CD4-positive, alpha-beta memory T cell (primary cell): ENCODE measurements at places on chromosomes 12 and 14.

DNA sequence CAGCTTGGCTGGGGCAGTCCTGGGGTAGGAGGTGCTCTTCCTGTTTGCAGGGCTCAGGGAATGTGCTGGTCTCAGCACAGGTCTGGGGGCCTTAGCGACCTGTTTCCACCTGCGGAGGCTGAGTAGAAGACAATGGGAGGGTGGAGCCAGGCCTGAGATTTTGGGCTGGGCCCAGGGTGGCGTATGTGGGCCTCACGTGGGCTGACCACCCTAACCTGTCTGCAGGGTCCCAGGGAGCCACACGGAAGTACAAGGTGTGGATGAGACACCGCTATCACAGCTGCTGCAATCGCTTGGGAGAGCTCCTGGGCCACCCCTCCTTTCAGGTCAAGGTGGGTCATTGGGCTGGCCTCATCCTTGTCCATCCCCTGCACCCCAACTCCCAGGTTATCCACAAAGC is 1.1 kb downstream of the NOC4L start:
- DNase-seq: no peak

DNA sequence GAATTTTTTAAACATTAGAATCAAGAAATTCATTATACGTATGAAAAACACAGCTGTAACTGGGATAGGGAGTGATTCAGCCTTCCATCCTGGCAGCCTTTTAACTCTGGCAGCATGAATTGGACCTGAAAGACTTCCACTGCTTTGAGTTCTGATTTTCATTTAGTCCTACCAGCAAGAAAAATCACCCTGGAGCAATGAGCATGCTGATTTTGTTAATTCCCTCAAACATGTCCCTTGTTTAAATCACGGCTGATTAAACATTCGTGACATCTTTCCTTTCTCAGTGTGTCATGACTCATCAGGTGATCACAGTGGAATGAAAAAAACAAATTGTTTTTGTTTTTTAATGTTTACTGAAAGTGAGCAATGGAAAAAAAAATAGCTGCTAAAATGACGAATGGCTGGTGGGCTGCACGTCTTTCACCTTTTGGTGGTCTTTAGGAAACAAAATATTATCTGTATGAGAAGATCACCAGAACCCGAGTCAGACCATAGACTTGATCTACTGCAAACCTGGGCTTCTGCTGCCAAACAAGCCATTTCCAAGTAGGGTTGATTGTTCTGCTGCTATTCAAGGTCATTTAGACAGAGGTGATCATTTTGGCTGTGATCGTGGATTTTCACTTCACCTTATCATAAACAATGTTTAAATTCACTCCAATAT is 67.0 kb upstream of the CAND1 start:
- DNase-seq: no peak

GRCh38 chr12:111532751-111533150 is 66.4 kb downstream of the ATXN2 start:
- DNase-seq: no peak

- no peak for DNase-seq
Observed at GRCh38 chr12:46461907-46462640, 89.5 kb upstream of the SLC38A2 start.

DNA sequence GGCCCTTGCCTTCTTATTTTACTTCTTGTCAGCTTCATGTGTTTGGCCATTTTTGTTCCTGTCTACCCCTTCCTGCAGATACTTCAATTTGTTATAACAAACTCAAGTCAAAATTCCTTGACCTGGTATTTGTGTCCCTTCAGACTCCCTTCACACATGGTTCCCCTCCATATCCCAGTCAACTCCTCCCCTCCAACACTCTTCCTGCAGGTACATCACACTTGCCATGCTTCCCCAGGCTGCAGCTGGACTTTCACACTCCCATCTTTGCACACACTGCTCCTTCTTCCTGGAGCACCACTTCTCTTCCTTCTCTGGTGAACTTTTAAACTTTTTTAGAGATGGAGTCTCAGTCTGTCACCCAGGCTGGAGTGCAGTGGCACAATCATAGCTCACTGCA is 18.9 kb upstream of the FIGNL2 start:
- DNase-seq: no peak

GRCh38 chr14:104262515-104263514 is 124.4 kb downstream of the KIF26A start:
- no peak for DNase-seq

GRCh38 chr14:102830474-102831045 is 53.3 kb downstream of the TRAF3 start:
- DNase-seq: no peak

DNA sequence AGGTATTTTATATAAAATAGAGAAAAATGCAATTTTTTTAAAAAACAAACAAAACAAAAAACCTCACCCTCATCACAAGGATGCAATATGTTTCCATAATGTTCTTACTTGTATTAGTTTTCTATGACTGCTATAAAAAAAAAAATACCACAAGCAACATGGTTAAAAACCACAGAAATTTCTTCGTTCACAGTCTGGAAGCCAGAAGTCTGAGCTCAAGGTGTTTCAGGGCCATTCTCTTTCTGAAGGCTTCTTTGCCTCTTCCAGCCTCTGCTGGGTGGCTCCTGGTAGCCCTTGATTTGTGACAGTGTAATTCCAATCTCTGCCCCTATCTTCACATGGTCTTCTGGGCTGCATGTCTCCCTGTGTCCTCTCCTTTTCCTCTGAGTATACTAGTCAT is 21.5 kb upstream of the SSTR1 start:
- no peak for DNase-seq

- no peak for DNase-seq
Observed at GRCh38 chr12:91171476-91171875, 11.1 kb downstream of the DCN start.

GRCh38 chr12:21516281-21516680 is 9.8 kb upstream of the SPX start:
- no peak for DNase-seq

GRCh38 chr12:28958553-28959195 is 190.4 kb upstream of the FAR2 start:
- no peak for DNase-seq

DNA sequence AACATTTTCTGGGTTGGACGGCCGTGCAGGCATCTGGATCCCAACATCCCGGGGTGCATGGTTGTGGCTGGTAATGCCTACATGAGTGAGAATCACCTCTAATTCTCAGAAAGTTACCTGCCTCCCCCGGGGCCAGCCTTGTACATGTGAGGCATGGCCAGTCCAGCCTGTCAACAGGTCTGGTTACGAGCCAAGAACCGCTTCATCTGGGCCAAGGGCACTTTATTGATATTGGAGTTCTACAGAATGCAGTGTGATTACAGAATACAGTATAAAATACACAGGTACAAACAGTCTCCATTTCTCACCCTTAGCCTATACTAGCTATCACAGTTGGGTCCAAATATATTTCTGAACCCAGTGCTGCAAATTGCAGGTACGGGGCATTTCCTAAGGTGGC is 84.9 kb upstream of the EVL start:
- DNase-seq: no peak

DNA sequence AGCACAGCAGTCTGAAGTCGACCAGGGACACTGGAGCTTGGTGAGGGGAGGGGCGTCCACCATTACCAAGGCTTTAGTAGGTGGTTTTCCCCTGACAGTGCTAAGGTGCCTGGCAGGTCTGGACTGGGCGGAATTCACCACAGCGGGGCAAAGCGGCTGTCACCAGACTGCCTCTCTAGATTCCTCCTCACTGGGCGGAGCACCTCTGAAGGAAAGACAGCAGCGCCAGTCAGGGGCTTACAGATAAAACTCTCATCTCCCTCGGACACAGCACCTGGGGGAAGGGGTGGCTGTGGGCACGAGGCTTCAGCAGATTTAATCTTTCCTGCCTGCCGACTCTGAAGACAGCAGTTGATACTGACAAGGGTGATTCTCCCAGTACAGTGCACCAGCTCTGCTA is 39.1 kb downstream of the DDHD1 start:
- DNase-seq: no peak

- no peak for DNase-seq
Observed at GRCh38 chr14:43539210-43539609, 967.9 kb downstream of the FSCB start.

DNA sequence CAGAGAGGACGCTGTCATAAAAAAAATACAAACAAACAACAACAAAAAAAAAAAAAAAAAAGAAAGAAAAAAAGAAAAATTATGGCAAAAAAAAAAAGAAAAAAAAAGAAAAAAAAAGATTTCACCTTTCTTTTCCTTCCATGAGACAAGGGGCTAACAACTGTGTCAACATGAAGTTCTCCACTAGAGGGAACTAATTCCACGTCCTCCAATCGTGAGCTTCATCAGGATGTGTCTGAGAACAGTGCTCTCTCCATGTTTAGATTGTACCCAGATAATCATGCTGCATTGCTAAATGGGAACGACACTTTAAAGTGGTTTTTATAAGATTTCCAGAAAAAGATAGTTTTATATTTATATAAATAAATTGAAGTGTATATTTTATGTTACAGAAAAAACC is 96.2 kb upstream of the PTPRB start:
- no peak for DNase-seq

DNA sequence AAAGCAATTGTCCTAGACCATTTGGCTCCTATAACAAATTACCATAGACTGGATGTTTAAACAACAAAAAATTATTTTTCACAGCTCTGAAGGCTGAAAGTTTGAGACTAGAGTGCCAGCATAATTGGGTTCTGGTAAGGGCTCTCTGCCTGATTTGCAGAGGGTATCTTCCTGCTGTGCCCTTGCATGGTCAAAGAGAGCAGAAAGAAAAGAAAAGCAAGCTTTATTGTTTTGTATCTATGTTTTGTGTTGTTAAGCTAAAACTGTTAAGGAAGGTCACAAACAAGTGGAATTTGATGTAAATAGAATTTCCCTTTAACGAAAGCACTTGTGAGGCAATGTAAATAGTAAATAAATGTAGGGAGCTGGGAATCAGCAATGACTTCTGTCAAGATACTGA is 1031.0 kb upstream of the ATXN7L3B start:
- DNase-seq: no peak

DNA sequence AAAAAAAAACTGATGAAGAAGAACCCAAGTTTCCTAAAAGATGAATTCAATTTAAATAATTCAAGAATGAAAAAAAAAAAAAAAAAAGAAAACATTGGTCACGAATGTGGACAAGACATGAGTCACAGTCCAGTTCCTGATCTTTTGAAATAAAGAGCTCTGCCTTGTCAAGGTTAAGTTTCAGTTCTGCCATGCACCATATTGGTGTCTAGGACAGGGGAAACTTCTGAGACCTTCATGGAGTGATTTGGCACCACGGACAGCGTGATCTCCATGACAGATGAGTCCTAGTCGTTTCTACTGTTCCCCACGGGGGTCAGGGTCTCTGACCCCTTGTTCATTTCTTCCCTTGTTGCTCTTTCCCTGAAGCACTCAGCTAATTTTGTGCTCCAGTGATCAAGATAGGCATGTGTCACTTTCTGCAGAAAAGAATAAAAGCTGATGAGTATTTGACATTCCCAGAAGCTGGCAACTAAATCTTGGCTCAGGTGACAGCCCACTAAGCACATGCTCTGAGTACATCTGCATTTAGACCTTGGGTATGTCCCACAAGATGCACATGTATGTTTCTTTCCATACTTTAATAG is 1159.7 kb downstream of the BCL11B start:
- no peak for DNase-seq
